ENCODE measurements at places on chromosomes 11 and 22.

- DNase-seq = no peak
These were observed 17.6 kb downstream of the LRRC55 start for GRCh38 chr11:57199330-57199729.

DNA sequence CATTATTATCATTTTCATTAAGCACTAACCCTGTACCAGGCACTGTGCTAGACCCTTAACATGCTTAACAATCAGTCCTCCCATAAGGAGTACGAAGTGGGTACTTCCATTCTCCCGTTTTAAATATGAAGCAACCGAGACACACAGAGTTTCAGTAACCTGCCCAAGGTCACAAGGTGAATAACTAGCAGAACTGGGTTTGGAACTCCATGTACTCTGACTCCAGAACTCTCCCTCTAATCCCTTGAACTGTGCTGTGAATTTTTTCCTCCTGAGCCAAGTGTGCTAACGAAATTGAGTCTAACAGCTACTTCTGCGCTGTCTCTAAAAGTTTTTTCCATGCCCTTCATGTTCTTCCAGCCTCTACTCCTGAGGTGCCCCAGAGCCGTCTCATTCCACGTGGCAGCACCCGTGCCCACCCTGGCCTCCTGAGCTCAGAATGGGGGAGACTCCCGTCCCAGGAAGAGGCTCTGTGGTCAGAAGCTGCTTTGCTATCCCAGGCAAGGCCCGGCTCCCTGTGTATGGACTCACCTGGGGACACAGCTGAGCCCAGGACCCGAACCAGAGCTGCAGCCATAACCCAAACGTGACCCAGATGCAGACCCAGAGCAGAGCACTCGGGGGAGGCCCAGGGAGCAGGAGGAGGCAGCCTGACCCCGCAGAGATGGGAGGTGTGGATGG, 8.6 kb upstream of the TRIM29 start:
- no peak for DNase-seq

GRCh38 chr11:125166764-125167291, 2.3 kb downstream of the PKNOX2 start:
- no peak for DNase-seq

- DNase-seq = no peak
These were observed 95.5 kb downstream of the WNT7B start for GRCh38 chr22:45881524-45881875.

- DNase-seq = no peak
These were observed 50.9 kb upstream of the WNT11 start for GRCh38 chr11:76257074-76257719.

DNA sequence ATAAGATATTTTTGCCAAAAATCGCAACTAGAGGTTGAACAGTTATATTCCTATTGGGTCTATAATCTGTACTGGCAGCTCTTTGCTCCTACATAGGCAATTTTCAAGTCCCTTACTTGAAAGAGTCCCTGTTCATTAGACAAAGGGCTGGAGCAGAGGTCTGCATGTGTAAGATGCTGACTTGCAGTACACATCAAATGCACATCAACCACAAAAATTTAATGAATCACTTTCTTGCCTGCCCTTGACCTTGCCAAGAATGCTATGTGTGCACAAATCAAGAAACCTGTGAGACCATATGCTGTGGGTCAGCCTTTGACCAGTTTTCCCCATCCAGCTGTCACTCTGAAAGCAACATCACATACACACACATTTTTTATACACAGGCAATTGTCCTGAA, 661.5 kb downstream of the LRRC4C start:
- no peak for DNase-seq

DNA sequence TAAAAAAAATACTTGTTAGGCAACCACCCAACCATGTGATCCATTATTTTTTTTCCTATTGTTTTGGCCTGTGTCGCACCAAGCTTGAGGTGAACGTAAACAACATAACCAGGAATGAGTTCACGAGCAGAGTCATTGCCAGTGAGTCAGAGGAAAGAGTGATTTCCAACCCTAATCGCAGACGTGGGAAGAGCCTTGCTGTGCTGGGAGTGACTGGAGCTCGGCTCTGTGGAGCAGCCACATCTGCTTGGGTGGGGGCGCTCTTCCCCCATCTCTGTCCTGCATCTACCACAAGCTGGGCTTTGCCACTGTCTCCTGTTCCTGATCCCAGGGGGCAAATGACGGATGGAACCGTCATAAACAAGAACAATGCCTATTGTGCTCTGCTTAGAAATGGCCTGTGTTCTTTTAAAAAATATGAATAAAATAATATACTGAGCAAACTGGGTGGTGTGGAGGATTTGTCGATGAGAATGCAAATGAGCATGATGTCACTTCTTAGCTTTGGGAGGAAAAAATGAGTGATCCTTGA, 210.0 kb downstream of the KIRREL3 start:
- DNase-seq = no peak

DNA sequence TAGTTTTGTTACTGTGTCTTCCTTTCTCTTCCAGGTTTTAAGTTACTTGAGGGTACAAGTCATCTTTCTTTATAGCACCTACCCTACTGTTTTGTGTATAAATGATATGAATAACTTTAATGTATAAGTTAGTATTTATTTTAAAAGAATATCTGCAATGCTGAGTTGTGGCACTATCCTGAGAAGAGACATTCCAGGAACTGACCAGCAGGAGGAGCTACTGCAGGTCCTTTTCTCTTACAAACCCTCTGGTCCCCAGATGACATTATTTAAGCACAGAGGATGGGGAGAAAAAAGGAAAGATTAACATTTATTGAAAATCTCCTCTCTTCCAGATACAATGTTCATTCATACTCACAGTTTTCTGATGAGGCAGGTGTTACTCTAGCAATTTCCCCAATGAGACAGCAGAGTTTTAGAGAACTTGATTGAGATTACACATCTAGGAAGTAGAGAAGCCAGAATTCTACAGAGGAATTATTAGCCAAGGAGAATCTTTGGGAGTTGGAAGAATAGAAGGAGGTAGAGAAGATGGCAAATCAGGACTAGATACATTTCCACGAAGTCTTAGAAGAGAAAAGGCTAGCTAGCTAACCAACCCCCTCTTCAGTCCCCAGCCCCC, 541.2 kb upstream of the API5 start:
- DNase-seq = no peak

GRCh38 chr11:11356842-11357241, 3.8 kb upstream of the CSNK2A3 start:
- DNase-seq = no peak

- DNase-seq = peak; percentile 77
These were observed 807 bp upstream of the WT1 start for GRCh38 chr11:32435942-32436750.

DNA sequence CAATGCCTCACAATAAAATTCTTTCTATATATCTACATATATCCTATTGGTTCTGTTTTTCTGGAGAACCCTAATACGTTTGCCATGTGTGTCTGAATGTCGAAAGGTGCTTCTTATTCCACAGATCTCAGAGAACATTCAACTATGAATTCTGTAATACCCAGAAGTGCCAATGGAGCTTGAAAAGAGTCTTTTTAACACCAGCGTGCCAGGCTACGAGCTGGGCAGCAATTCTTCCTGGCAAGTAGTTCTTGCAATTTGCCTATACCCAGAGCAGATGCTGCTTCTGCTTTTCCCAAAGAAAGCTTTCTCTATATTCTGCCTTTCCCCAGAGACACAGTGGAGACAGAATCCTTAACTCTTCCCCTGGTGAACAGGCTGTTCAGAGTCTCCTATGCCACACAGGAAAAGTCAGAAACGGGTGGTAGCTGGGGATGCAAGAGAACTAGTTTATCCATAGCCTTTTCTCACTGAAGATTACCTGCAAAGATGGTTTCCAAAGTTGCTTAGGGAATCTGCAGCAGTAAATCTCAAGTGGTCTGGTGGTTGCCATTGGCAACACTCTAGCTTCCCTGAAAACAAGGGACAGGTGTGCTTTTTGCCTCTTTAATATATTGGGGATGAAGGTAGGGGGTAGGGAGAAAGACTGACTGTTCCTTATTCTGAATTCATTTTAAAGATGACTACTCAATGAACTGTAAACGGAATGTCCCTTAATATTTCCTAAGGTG, 16.8 kb upstream of the PAFAH1B2 start:
- DNase-seq = no peak

- no peak for DNase-seq
These were observed 839.4 kb downstream of the OPCML start for GRCh38 chr11:132692891-132693290.

GRCh38 chr11:64373598-64373974, 14.6 kb downstream of the RPS6KA4 start:
- DNase-seq = no peak

DNA sequence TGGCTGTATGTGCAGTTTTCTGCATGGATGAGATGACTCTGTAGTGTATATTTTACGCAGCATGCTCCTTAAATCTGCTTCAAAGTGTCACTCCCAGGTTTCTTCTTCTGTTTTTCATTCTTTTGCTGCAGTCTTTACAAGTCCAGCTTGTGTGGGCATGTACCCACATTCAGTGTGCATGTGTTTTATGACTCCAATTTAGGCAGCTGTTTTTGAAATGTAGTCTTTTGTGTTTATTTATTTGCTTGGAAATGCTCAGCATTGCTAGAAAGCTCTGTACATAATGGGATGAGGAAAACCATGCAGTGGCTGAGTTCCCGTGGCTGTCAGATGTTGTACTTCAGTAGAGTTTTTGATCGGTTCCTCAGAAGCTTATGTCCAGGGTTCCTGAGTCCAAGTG, 138.5 kb downstream of the ARHGAP42 start:
- DNase-seq = peak; percentile 23

Data from right kidney (tissue), 9 donors.